ENCODE measurements at places on chromosomes 7 and 10. TPM values are rescaled to one million over a fixed set of nuclear protein-coding genes. Genes with fewer than 3 reads are reported as not detected.

Gene CFAP43
- 0.14 TPM for polyA plus RNA-seq

Gene C10orf95
- polyA plus RNA-seq = not detected

Gene PIP
- not detected for polyA plus RNA-seq

Gene OR2A12
- polyA plus RNA-seq = not detected

Gene GPNMB
- 42.5 TPM for polyA plus RNA-seq

Gene AKR1B15
- polyA plus RNA-seq = not detected

Gene SDK1
- polyA plus RNA-seq = not detected

Gene LLCFC1
- not detected for polyA plus RNA-seq

Gene DRGX
- polyA plus RNA-seq = 0.09 TPM

Gene ITIH5
- polyA plus RNA-seq = not detected

Gene NACAD
- 0.93 TPM for polyA plus RNA-seq

Gene SFMBT2
- polyA plus RNA-seq = 0.06 TPM
